Activated CD8-positive, alpha-beta T cell treated with anti-CD3 and anti-CD28 coated beads for 36 hours (primary cell): ENCODE measurements at places on chromosomes 4 and X. TPM values are rescaled to one million over a fixed set of nuclear protein-coding genes. Genes with fewer than 3 reads are reported as not detected.

DNA sequence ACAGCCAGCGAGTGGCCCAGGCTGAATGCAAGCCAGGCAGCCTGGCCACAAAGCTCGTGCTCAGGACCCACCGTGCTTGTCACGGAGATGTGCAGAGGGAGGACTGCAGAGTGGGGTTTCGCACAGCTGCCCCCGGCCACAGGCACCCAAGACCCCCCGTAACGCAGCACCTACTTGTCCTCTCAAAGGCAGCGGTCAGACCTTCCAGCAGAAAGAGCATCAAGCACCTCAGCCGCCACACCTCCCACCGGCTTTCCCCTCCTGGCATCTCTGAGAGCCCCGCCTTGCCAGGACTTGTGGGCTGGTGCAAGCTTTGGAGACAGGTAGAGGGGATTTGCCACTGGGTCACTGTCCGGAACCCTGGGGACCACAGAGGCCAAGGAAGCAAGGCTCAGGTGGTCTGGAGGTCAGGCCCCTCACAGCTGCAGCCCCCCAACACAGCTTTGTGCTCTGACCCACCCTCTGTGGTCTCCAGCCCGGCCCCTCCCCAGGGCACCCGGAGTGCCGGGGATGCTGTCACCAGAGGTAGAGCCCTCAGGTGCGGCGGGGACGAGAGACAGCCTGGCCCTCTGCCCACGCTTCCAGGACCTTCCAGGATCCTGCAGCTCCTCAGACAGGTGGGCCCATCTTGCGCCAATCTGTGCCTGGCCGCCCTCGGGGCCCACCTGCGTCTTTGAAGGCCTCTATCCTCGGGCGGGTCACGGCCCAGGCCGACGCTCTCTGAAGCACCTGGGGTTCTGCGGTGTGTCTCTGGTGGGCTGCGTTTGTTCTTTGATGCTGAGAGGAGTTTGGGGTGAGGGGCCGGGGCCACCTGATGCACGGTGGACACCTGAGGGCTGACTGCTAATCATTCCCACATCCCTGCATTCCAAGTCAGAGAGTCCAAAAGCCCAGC lies 34.4 kb upstream of the HMX1 start:
- no peaks in the 10 kb centered on the region for H3K27me3 ChIP-seq
- H3K4me1 ChIP-seq, result no peaks in the 10 kb centered on the region
- H3K4me3 ChIP-seq, result no peak overlapping the region

- H3K4me3 ChIP-seq, result no peak overlapping the region
- no peak overlapping the region for H3K27ac ChIP-seq
- H3K4me1 ChIP-seq, result no peaks in the 10 kb centered on the region
- peaks cover 19% of the 10 kb centered on the region for H3K27me3 ChIP-seq
- no peak for DNase-seq
These were observed 2.3 kb downstream of the FGA start for GRCh38 chr4:154588198-154588597.

DNA sequence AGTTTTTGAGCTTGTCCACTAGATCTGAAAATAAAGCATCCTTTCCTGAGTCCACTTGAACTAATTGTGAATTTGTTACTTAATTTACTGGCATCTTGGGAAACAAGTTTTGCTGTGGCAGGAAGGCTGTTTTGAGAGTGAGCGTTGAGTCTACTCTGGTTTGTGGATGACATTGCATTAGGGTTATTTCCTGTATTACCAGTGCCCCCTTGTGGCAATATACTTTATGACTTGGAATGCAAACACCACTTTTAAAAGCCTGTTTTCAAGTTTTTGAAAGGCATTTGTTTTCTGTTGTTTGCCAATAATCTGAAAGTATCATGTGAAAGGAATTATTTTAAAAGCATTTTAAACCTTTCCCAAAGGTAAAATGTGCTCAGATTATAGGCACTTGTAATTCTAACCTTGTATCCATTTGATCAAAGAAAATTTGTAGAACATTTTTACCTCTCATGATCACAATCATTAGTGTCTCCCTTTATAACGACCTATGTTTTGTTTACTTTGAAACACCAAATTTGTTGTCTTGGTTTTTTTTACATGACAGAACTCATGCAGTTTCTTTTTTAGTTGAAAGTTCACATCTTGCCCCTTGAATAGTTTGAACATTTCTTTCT lies 18.0 kb upstream of the CYP2U1 start:
- no peak overlapping the region for H3K27ac ChIP-seq
- no peaks in the 10 kb centered on the region for H3K36me3 ChIP-seq
- peak; percentile 45 for DNase-seq
- H3K4me1 ChIP-seq, result no peaks in the 10 kb centered on the region
- H3K4me3 ChIP-seq, result no peak overlapping the region
- no peaks in the 10 kb centered on the region for H3K27me3 ChIP-seq

DNA sequence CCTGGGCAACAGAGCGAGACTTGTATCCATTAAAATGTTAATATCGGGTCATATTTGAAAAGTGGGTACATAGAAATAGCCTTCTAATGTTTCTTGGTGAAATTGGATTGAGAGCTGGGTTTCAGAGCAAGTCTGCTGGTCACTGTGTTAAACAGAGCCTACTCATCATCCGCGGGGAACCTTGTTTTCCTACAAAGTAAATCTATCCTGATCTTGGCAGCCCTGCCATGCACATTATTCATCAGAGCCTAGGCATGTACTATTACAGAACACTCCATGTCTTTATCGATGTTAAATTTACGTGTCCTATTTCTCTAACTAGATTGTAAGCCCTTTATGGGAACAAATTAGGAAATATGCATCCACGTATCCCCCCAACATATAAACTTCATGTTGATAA lies 18.7 kb downstream of the SETD7 start:
- no peak overlapping the region for H3K4me3 ChIP-seq
- no peak overlapping the region for H3K27ac ChIP-seq
- H3K36me3 ChIP-seq, result peaks cover 3% of the 10 kb centered on the region
- no peaks in the 10 kb centered on the region for H3K27me3 ChIP-seq

LRRC66 gene
- total RNA-seq, result not detected

RNF150 gene
- total RNA-seq, result 0.43 TPM

- H3K36me3 ChIP-seq, result no peaks in the 10 kb centered on the region
- H3K4me1 ChIP-seq, result no peaks in the 10 kb centered on the region
- no peak overlapping the region for H3K4me3 ChIP-seq
These were observed 8.9 kb downstream of the KDR start for GRCh38 chr4:55116450-55116849.

DNA sequence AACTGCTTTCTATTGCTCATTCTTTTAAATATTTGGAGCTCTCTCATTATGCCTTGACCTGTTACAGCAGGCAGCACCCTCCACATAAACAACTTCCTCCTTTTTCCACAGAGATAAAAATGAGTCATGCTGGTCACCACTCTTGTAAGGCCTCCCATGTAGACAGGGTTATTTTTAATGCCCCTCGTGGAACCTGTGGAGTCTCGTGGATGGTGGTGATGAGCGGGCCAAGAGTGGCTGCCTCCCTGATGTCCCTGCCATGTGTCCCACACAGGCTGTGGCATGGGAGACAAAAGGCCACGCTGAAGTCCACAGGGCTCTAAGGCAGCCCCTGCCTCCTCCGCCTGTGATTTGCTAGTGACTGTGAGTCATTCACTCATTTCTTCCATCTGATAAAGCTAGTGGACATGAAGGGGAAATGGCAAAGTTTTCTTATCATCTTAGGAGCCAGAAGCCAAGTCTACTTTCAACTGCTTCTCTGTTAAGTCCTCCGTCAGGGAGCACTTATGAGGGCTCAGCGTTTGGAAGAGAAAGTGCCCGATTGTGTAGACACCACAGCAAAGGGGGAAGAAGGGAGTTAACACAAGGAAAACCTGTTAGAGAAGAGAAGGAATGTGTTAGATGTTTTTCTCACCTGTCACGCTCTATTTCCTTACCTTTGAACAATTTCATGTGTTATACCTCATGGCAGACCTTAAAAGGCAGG lies 121.6 kb upstream of the FAT1 start:
- no peak for DNase-seq
- no peak overlapping the region for H3K4me3 ChIP-seq
- no peak overlapping the region for H3K27ac ChIP-seq

GRCh38 chr4:184733654-184734524 lies at the start of gene CENPU:
TSS of gene CENPU (minus strand) at chr4:184734096. CDS start at chr4:184734062, 34 bp downstream.
- peak within 1 kb of the TSS; percentile 89 for H3K4me3 ChIP-seq
- peaks cover 21% of the 10 kb centered on the region for H3K4me1 ChIP-seq
- no peaks in the 10 kb centered on the region for H3K27me3 ChIP-seq

GRCh38 chrX:49164589-49165360 lies 2.2 kb downstream of the MAGIX start:
- H3K36me3 ChIP-seq, result no peaks in the 10 kb centered on the region
- peak overlapping the region; percentile 92 for H3K27ac ChIP-seq
- no peak for DNase-seq
- peaks cover 25% of the 10 kb centered on the region for H3K4me1 ChIP-seq
- no peaks in the 10 kb centered on the region for H3K27me3 ChIP-seq

- no peak overlapping the region for H3K4me3 ChIP-seq
- DNase-seq, result no peak
- no peaks in the 10 kb centered on the region for H3K27me3 ChIP-seq
These were observed 37.3 kb upstream of the GK2 start for GRCh38 chr4:79445371-79445781.

DNA sequence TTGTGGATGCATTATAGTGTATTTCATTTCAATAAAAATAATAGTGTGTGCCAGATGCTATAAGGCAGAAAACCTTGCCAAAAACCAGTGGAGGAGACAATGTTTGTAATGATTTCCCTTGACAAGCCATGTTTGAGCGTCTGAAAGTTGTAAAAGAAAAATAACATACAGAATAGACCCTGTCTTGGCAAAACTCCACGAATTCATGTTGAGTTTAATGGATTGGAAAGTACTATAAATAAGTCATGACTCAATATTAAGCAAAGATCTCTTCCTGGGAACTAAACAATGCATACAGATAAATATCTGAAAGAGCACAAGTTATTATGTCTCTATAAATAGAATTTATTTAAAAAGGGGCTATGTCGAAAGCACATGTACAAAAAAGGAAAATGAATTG lies 543.5 kb downstream of the GABRG1 start:
- no peak overlapping the region for H3K27ac ChIP-seq
- DNase-seq, result no peak
- no peaks in the 10 kb centered on the region for H3K4me1 ChIP-seq
- H3K27me3 ChIP-seq, result no peaks in the 10 kb centered on the region
- no peak overlapping the region for H3K4me3 ChIP-seq

NUDT11 gene
- total RNA-seq, result 1.8 TPM

- no peaks in the 10 kb centered on the region for H3K36me3 ChIP-seq
- DNase-seq, result no peak
- H3K27me3 ChIP-seq, result no peaks in the 10 kb centered on the region
These were observed 128.6 kb upstream of the NPY2R start for GRCh38 chr4:155079871-155080270.

CDS1 gene
- 0.25 TPM for total RNA-seq

DNA sequence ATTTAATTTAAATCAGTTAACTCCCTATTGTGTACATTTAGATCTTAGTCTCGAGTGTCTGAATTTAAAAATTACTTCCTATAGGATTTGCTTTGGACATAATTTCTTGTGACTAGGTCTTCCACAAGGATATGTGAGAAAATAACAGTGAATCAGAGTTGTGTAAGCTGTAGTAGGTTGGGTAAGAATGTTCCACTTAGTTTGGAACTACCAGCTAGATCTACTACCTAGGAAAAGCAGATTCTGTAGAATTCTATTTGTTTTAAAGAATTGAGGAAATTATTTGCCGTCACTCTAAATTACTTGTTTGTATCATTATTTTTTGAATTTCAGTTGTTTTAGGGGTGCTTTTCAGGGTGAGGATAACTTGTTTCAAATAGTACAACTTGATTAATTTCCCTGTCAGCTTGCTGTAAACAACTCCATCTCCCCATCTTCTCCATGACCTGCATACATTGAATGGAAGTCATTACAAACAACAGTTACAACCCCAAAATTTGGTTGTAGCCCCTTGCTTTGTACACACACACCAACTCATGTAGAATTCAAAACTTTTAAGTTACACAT lies 1.3 kb downstream of the MTHFD2L start:
- peak overlapping the region; percentile 92 for H3K4me3 ChIP-seq
- H3K27ac ChIP-seq, result peak overlapping the region; percentile 89
- no peak for DNase-seq
- H3K27me3 ChIP-seq, result peaks cover 7% of the 10 kb centered on the region

- DNase-seq, result no peak
- no peak overlapping the region for H3K4me3 ChIP-seq
- no peaks in the 10 kb centered on the region for H3K36me3 ChIP-seq
- no peak overlapping the region for H3K27ac ChIP-seq
These were observed 210.5 kb downstream of the GRXCR1 start for GRCh38 chr4:43103048-43103447.
